Germinal center (tissue), 1 donor: ENCODE measurements at places on chromosomes 16 and 17.
A peak's percentile ranks its signal among the peaks of the same experiment; 100 is the strongest.

DNA sequence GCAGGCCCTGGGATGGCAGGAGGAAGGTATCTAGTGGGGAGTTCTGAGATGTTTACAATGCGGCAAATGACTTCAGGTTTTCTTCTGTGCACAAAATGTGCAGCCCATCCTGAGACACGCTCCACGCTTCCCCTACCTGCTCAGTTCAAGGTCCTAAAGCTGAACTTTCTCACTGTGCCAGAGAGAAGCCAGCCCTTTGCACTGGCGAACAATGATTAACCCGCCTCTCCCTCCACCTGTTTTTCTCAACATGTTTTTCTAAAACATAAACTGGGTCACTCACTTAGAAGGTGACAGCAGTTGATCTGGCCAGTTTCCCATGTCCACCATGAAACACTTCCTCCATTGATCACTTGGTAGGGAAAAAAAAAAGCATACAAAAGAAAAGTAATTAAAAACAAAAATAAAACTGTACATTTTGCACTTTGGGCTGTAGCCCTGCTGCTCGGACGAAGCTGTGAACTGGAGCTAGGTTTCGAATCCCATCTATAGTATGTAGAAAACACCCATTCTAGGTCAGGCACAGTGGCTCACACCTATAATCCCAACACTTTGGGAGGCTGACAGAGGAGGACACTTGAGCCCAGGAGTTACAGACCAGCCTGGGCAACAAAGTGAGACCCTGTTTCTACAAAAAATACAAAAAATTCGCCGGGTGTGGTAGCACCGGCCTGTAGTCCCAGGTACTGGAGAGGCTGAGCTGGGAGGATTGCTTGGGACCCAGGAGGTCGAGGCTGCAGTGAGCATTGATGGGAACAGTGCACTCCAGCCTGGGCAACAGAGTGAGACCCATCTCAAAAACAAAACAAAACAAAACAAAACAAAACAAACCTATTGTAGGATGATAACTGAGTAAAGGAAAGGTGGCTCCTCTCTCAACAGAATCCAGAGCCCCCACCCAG lies 6.1 kb upstream of the G6PC1 start:
- DNase-seq = no peak

- no peak for DNase-seq
Observed at GRCh38 chr17:16916557-16916920, 55.4 kb downstream of the TNFRSF13B start.

- no peak for DNase-seq
Observed at GRCh38 chr17:57486882-57487301, 230.6 kb downstream of the MSI2 start.

DNA sequence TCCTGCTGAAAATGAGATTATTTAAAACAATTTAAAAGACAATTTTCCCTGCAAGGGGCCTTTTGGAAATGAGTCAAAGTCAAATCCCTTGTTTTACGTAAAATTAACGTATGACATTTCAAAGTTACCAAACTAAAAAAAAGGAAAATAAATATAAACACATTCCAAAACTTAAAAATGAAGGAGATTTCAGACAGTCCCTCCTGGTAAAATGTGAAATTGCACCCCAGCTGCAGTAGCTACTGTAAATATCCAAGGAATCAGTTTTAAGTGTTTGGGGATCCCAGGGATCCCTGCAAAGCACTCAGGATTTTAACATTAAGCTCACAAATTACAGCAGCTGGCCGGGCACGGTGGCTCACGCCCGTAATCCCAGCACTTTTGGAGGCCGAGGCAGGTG lies 63.3 kb downstream of the NXN start:
- DNase-seq = no peak

- DNase-seq = peak; percentile 35
Observed at GRCh38 chr17:19237389-19238166, 412 bp downstream of the EPN2 start.

DNA sequence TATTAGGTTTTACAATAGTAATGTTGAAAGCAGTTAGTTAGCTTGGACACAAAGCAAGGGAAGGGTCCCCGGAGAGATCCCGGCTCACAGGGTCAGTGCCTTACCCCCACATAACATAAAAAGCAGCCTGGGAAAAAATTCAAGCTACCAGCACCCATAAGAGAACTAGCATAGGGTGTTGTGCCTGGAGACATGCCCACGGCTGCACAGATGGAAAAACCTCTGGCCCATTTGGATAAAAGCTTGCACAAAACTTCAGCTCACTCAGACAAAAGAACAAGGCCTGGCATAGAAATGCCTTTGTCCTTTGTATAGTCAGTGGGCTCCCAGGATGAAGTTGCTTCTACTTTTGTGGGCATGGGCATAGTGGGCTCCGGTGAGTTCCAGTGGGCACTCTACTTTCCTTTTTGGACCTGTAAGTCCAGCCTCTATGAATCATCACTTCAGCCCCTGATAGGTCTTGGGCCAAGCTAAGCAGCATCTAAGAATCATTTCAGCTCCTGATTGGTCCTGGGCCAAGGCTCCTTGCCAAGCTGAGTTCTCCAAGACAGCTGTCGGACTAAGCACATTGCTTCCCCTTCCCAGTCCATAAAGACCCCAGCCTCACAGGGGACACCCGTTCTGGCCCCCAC lies 1.3 kb upstream of the RDM1 start:
- no peak for DNase-seq

- no peak for DNase-seq
Observed at GRCh38 chr17:64202683-64203344, 60.2 kb downstream of the TEX2 start.

- no peak for DNase-seq
Observed at GRCh38 chr16:59146140-59146539, 412.0 kb upstream of the GOT2 start.

DNA sequence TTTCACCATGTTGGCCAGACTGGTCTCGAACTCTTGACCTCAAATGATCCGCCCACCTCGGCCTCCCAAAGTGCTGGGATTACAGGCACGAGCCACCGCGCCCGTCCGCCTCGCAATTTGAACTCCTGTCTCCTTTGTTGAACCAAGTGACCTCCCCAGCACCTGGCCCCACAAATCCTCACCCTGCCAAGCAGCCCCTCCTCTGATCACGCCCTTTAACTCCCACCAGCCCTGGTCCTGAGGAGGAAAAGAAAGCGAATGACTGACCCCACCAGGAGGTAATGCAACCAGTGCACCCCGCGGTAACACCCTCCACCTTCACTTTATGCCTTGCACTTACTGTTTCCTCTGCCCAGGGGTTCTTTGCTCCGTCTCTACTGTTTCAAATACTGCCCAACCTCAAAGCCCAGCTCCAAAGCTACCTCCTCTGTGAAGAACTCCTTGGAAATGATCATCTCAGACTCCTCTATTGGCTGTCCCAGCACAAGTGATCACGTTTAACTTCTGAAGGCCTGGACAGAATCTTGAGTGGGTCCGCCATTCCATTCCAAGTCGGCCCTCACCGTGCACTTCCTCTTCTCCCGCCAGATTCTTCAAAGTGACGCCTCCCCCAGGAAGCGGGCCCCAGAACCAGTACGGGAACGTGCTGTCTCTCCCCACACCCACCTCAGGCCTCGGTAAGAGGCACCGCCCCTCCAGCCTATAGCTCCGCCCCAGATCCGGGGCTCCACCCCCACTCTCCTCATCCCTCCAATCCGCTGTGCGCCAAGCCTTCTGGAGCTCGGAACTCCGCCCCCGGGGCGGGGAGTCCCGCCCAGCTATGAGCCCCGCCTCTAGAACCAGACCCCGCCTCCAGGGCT lies 4.4 kb downstream of the CD19 start:
- DNase-seq = peak; percentile 92

GRCh38 chr16:23274968-23275367 lies 27.1 kb upstream of the SCNN1B start:
- DNase-seq = no peak

DNA sequence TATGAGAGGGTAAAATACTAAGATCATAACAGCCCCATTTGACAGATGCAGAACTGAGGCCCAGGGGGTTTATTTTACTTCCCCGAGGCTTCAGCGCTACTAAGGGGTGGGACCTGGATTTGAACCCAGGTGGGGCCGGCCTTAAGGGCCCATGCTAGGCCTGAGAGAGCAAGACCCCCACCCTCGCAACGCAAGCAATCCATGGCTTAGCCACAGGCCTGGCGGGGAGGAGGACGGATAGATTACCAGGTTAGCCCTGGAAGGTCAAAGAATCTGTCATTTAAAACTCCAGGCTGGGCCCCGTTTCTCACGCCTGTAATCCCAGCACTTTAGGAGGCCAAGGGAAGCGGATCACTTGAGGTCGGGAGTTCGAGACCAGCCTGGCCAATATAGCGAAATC lies 1.9 kb upstream of the CDH3 start:
- DNase-seq = no peak

DNA sequence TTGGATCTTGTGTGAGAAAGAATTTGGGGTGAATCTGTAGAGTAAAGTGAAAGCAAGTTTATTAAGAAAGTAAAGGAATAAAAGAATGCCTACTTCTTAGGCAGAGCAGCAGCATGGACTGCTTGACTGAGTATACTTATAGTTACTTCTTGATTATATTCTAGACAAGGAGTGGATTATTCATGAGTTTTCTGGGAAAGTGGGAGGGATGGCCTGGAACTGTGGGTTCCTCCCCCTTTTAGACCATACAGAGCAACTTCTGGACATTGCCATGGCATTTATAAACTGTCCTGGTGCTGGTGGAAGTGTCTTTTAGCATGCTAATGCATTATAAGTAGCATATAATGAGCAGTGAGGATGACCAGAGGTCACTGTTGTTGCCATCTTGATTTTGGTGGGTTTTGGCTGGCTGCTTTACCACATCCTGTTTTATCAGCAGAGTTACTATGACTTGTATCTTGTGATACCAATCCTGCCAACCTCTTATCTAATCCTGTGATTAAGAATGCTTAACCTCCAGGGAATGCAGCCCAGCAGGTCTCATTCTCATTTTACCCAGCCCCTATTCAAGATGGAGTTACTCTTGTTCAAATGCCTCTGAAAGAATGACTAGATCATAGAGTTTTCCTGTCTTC lies 58.7 kb downstream of the HSD17B2 start:
- DNase-seq = no peak

DNA sequence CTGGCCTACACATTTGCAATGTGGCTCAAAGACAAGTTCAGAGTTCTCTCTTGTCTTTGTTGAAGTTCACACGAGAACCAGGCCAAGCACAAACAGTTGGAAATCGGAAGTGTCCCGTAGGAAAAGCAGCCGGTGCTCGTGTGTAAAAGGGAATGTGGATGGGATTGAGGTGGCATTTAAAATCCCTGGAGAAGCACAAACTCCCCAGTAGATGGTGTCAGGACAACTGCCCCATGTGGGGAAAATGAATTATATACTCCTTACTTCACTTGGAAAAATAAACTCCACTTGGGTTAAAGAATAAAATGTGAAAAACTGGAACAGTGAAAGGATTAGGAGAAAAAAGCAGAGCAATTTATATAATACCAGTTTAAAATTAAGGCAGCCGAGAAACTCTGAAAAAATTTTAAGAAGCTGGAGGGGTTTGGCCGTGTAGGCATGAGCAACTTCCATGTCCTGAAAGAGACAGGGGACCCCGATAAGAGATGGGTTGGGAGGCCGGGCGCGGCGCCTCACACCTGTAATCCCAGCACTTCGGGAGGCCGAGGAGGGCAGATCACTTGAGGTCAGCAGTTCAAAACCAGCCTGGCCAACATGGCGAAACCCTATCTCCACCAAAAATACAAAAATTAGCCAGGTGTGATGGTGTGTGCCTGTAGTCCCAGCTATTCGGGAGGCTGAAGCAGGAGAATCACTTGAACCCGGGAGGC lies 28.1 kb downstream of the CBFA2T3 start:
- DNase-seq = no peak

GRCh38 chr16:9176547-9177418 lies 85.3 kb downstream of the HAPSTR1 start:
- no peak for DNase-seq

DNA sequence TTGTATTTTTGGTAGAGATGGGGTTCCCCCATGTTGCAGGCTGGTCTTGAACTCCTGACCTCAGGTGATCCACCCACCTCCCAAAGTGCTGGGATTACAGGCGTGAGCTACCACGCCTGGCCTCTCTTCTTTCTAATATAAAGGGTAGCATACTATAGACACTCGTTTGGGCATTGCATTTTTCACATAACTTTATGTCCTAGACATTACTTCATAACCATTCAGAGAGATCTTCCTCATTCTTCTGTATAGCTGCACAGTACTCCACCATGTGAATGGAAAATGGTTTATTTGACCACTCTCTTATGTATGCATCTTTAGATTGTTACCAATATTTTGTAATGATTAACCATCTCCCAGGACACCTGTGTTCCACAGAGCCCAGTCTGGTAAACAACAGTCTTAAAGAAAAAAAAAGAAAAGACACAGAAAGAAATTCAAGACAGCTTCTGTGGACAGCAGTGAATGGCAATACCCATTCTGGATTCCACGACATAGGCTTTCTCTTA lies 42.1 kb downstream of the TK2 start:
- no peak for DNase-seq

DNA sequence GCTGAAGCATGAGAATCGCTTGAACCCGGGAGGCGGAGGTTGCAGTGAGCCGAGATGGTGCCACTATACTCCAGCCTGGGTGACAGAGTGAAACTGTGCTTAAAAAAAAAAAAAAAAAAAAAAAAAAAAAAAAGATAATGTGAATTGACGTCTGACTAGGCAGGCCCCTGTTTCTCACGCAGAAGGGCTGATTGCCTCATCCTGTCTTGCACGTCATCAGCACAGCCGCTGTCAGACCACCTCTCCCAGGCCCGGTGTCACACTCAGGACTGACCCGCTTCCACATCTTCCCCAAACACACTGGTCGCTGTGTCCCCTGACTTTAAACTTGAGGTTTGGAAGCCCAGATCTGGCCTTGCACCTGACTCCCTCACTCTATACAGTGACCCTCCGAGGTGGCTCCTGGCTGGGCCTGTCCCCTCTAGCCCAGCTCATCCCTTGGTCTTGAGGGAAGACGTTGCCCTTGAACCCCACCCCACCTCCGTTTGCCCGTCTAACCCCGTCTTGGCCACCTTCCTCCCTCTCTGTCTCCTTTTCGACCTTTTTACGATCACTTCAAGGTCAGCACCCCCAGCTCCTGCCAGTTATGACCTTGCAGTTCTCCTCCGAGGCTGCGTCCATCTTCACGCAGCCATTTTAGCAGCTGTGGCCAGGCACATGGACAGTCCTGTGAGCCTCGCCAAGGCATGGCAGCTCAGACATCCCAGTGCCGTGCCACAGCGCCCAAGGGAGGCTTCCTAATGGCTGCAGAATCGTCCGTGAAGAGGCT lies 149.9 kb upstream of the PLCG2 start:
- DNase-seq = no peak

DNA sequence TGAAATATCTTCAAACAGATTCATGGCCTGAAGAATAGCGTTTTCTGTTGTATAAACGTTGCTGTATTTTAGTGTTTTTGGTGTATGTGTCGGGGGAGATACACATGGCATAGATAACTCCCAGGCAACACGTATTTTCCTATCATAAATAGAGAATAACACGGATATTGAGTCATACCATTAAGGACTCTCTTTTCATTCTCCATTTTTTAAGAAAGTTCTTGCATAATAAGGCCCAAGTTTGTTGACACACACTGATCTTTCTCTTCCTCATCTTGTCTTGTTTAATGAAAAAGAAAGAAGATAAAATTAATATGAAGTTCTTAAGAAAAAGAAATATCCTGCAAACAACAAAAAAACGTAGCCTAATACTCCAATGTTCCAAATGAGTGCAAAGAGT lies 13.4 kb downstream of the ABCA8 start:
- DNase-seq = no peak
